ENCODE measurements at places on chromosomes 2 and 18. TPM values are rescaled to one million over a fixed set of nuclear protein-coding genes. Genes with fewer than 3 reads are reported as not detected.
A peak's percentile ranks its signal among the peaks of the same experiment; 100 is the strongest.

Gene HAAO
- 17.4 TPM for total RNA-seq

- no peaks in the 10 kb centered on the region for H3K36me3 ChIP-seq
- no peak for DNase-seq
- H3K27ac ChIP-seq: no peak overlapping the region
These were observed 797 bp downstream of the KLHL14 start for GRCh38 chr18:32771871-32772580.

Gene UPP2
- 0.51 TPM for total RNA-seq

Gene AMER3
- not detected for total RNA-seq

GRCh38 chr2:19911808-19912509 lies 10.2 kb upstream of the TTC32 start:
- H3K27ac ChIP-seq: no peak overlapping the region
- peaks cover 2% of the 10 kb centered on the region for H3K36me3 ChIP-seq
- DNase-seq: no peak
- no peak overlapping the region for H3K4me3 ChIP-seq
- H3K4me1 ChIP-seq: no peaks in the 10 kb centered on the region

DNA sequence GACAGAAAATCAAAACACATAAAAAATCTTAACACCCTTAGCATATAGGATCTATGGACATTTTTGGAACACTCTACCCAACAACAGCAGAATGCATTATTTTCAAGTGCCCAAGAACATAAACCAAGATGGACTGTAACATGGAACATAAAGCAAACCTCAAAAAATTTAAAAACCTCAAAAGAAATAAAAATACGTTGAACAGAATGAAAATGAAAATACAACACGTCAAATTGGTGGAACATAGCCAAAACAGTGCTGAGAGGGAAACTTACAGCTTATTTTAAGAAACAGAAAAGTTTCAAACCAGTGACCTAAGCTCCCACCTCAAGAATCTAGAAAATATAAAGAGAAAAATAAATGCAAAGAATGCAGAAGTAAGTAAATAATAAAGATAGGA lies 58.3 kb upstream of the BCL2L11 start:
- no peak overlapping the region for H3K4me3 ChIP-seq
- H3K27me3 ChIP-seq: no peaks in the 10 kb centered on the region
- no peak overlapping the region for H3K27ac ChIP-seq
- no peaks in the 10 kb centered on the region for H3K4me1 ChIP-seq
- H3K36me3 ChIP-seq: no peaks in the 10 kb centered on the region
- no peak for DNase-seq

Gene ELOA2
- total RNA-seq: not detected

DNA sequence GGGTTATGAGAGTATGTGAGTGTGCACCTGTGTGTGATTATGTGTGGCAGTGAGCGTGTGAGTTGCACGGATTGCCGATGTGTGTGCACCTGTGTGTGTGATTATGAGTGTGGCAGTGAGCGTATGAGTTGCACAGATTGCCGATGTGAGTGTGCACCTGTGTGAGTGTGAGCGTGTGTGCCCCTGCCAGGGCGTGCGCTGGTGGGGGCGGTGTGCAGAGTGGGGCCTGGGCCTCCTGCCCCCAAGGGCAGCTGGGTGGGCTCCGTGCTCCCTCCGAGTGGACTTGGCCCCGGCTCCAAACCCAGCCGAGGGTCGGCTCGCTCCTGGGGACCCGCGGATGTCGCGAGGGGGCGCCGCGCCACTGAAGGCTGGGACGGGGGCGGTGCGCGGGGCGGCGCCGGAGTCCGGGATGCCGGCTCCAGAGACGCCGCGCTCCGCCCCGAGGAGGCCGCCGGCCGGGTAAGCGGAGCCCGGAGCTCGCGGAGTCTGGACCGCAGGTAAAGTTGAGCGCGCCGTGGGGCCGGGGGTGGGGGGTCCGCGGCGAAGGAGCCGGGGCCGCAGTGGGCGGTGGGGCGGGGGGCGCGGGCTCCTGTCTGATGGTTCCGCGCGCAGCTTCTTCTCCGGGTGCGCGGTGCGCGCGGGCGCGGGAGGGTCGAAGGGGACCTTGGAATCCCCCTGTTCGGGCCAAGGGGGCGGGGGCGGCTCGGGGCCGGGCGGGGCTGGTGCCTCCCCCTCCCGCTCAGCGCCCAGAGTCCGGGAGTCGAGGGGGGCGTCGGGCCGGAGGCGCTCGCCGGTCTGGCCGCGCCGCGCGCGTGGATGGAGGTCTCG lies at the start of gene KCNG2:
TSS of gene KCNG2 (plus strand) at position 421 of the 828 bp plus-strand sequence. CDS start 65,730 bp downstream, outside the sequence.
- H3K4me1 ChIP-seq: peaks cover 10% of the 10 kb centered on the region
- no peaks in the 10 kb centered on the region for H3K36me3 ChIP-seq
- DNase-seq: no peak
- no peak within 1 kb of the TSS for H3K27ac ChIP-seq
- no peaks in the 10 kb centered on the region for H3K27me3 ChIP-seq
- H3K4me3 ChIP-seq: peak within 1 kb of the TSS; percentile 31

Gene PECR
- total RNA-seq: 152 TPM

DNA sequence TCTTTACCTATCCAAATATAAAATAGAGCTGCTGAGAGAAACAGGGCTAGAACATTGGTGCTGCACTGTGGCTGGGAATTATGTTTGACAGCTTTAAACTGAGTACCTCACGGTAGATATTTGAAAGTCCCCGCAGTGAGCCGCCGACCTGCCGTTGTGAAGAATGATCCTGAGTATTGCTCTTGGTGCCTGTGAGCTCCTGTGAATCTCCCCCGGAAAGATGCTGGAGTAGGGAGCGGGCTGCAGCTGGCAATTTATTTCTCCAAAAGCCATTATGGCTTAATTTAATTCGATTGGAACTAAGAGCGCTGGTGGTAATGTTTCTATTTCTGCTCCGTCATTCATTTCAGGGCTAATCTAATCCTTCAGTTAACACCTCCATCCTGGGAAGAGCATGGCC lies 129.4 kb upstream of the TPO start:
- no peaks in the 10 kb centered on the region for H3K36me3 ChIP-seq
- H3K27ac ChIP-seq: no peak overlapping the region
- H3K4me1 ChIP-seq: no peaks in the 10 kb centered on the region
- no peaks in the 10 kb centered on the region for H3K27me3 ChIP-seq
- H3K4me3 ChIP-seq: no peak overlapping the region

DNA sequence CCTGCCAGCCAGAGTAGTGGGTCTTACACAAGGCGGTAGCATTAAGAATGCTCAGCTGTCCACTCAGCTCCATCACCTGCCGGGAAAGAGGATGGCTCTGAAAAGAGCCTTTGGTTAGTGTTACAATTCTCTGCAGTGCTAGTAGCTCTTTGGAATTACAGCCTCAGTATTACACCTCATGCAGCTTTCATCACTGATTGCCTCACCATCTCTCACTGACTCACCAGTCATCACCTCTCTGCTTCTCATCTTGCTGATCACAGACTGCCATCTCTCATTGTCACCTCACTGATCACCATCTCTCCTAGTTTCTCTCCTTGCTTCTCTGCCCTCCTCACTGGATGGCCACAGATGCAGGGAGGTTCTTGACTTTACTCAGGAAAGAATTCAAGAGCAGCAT lies 573.5 kb upstream of the SETBP1 start:
- no peaks in the 10 kb centered on the region for H3K4me1 ChIP-seq
- no peak overlapping the region for H3K4me3 ChIP-seq
- H3K36me3 ChIP-seq: no peaks in the 10 kb centered on the region
- no peak overlapping the region for H3K27ac ChIP-seq
- H3K27me3 ChIP-seq: no peaks in the 10 kb centered on the region

Gene DTNA
- total RNA-seq: 3.2 TPM

DNA sequence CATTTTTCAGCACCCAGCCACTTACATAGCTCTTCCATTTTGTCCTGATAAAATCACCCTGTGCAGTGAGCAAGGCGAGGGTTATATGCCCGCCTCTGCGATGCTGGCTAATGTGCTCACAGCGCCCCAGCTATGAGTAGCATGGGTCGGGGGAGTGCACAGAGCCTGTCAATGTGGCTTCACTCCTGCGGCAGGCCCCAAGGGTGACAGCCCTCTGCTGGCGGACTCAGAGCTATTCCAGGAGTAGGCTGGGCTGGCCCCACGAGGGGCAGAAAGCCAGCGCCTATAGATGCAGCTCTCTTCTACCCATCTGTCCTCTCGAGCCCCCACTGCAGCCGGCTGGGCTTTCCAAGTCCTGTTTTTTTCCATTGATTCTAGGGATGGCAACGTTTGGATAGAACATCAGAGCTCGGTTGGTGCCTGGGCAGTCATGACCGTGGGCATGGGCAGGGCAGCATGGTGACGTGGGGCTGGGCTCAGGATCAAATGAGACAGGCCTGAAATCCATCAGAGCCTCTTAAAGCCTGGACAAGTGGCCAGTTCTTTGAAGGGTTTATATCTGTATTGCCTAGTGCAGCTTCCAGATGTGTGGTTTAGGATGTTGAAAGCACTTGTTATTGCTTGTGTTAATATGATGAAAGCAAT lies 134.7 kb downstream of the MCFD2 start:
- H3K27ac ChIP-seq: no peak overlapping the region
- DNase-seq: no peak
- no peak overlapping the region for H3K4me3 ChIP-seq
- H3K27me3 ChIP-seq: no peaks in the 10 kb centered on the region
- H3K4me1 ChIP-seq: no peaks in the 10 kb centered on the region
- H3K36me3 ChIP-seq: no peaks in the 10 kb centered on the region

DNA sequence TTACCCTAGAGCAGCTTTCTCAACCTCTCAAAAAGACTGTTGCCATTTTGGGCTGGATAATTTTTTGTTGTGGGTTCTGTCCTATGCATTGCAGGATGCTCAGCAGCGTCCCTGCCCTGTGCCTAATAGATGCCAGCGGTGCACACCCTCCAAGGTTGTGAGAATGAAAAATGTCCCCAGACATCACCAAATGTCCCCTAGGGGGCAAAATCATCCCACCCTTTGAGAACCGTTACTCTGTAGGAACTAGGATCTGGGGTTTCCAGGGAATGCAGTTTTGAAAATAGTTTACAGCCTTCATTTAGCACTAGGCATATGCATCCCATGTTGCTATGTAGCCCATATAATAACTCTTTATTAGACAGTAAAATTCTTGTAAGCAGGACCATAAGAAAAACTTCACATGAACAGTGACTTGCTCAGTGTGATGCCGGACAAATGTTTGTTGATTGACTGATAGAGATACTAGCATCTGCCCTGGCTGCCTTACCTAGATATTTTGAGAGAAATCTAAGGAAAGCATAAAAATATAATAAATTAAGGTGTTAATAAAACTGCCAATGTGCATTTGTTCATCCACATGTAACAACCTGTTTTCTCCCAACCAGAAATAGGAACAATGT lies 79.2 kb upstream of the EPC2 start:
- H3K27ac ChIP-seq: no peak overlapping the region
- H3K27me3 ChIP-seq: peaks cover 5% of the 10 kb centered on the region
- no peaks in the 10 kb centered on the region for H3K36me3 ChIP-seq
- DNase-seq: no peak

Measured in liver (tissue), 10 donors.